Foreskin keratinocyte (primary cell): ENCODE measurements at places on chromosomes 4 and X. TPM values are rescaled to one million over a fixed set of nuclear protein-coding genes. Genes with fewer than 3 reads are reported as not detected.

The SH3BGRL gene
- 39.2 and 48.7 TPM in 2 replicates for total RNA-seq

The LONRF3 gene
- total RNA-seq: not detected in 2 replicates

The AMTN gene
- not detected in 2 replicates for total RNA-seq

The SSX4 gene
- not detected in 2 replicates for total RNA-seq

The HDAC8 gene
- 21.0 and 23.1 TPM in 2 replicates for total RNA-seq

The GABRQ gene
- total RNA-seq: 0.03 and 0.04 TPM in 2 replicates

The ARMCX1 gene
- 16.3 and 16.8 TPM in 2 replicates for total RNA-seq

The SPANXN3 gene
- total RNA-seq: not detected in 2 replicates

The SASH3 gene
- total RNA-seq: not detected in 2 replicates

The LIMCH1 gene
- 0.25 and 0.65 TPM in 2 replicates for total RNA-seq

The MSMO1 gene
- total RNA-seq: 421 and 453 TPM in 2 replicates

The SPANXN4 gene
- total RNA-seq: not detected in 2 replicates

The C4orf36 gene
- total RNA-seq: 2.8 and 3.2 TPM in 2 replicates

The RBMXL3 gene
- total RNA-seq: not detected in 2 replicates

The FRG2 gene
- total RNA-seq: not detected in 2 replicates

The UCP1 gene
- total RNA-seq: not detected in 2 replicates

The USP51 gene
- total RNA-seq: 0.67 and 0.85 TPM in 2 replicates

The FGFR3 gene
- total RNA-seq: 26.1 and 40.6 TPM in 2 replicates

The GC gene
- not detected in 2 replicates for total RNA-seq

The FBXL5 gene
- 58.4 and 59.8 TPM in 2 replicates for total RNA-seq

The SULT1E1 gene
- 0.81 and 3.7 TPM in 2 replicates for total RNA-seq

The TMEM154 gene
- total RNA-seq: 102 and 118 TPM in 2 replicates

The PDCL2 gene
- not detected in 2 replicates for total RNA-seq

The ZMAT1 gene
- total RNA-seq: not detected in 2 replicates
